ENCODE measurements at places on chromosomes 2 and 18. TPM values are rescaled to one million over a fixed set of nuclear protein-coding genes. Genes with fewer than 3 reads are reported as not detected.

DNA sequence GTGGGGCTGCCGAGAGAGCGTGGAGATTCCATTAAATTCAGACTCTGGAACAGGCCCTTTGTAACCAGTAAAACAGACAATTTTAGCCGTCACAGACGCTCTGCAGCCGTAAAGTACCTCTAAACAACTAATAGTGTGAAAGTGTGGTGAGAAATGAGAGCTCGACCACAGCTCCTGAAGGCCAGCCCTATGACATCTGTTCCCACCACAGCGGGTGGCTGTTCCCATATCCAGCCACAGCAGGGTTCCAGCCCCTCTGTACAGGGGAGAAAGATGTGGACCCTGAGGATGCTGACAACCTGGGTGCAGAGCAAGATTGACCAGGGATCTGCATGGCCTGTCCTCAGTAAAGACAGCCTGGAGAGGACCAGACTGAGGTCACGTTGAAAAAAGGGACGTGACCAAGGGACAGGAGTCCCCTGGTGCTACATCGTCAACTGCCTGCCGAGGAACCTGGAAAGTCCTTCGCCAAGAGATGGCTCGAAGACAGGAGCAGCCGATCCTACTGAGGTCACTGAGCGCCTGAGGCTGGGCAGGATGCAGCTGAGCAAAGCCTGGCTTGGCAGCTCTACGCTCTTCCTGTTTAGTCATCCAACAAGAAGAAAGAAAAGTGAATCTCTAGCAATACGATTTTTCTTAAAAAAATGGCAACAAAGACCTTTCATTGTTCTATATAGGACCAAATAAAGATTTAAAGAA, 831.7 kb downstream of the RNF144A start:
- no peak for DNase-seq

GRCh38 chr2:82735336-82735735, 1723.7 kb downstream of the SUCLG1 start:
- DNase-seq = no peak

DNA sequence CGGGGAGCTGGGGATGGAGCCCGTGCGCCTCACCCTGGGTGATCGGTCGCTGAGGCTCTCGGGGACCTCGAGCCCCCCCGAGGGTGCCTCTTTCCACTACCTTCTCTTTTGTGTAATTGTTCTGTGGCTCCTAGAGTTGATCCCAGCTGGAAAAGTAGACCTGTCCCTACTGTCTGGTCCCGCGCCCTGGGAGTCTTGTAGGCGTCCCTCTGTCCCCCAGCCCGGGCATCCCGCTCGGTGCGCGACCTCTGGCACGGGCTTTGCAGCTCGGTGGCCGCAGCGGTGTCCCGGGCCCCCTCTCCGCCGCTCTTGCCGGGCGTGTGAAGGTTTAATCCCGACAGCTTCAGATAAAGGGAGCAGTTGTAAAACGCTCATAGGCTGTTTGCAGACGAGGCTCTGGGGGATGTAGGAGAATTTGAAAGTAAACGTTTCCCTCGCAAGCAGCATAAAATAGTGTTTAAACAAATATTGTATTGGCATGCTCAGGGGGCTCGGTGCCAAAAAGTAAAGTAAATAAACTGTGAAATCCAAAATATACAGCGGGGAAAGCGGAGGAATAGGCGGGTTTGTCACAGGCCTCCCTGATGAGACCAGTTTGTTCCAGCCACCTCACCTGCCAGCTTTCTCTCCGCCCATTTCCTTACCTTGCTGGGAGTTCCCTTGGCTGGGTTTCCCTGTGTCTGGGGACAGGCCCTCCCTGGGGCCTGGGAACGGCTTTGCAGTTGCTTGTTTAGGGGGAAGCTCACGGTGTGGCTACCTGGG, 1.9 kb downstream of the GLI2 start:
- DNase-seq = no peak

AP1S3 gene
- 0.35 TPM for total RNA-seq

DNA sequence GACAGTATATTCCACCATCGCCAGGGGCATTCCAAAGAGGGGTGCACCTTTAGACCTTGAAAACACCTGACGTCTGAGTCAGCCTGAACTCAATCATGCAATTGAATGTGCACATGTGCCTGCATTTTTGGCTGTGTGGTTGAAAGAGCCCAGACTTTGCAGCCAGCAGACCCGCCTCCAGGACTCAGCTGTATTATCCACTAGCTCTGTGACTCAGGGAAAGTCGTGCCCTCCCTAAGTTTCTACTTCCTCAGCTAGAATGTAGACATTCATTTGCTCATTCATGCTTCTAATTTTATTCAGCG, 94.2 kb downstream of the LRRC30 start:
- no peak for DNase-seq

- peak; percentile 88 for DNase-seq
These were observed 94.8 kb upstream of the ARL5A start for GRCh38 chr2:151922845-151923666.

KCNIP3 gene
- 8.7 TPM for total RNA-seq
